Renal cortical epithelial cell (primary cell): ENCODE measurements at places on chromosomes 3 and 15. TPM values are rescaled to one million over a fixed set of nuclear protein-coding genes. Genes with fewer than 3 reads are reported as not detected.

DNA sequence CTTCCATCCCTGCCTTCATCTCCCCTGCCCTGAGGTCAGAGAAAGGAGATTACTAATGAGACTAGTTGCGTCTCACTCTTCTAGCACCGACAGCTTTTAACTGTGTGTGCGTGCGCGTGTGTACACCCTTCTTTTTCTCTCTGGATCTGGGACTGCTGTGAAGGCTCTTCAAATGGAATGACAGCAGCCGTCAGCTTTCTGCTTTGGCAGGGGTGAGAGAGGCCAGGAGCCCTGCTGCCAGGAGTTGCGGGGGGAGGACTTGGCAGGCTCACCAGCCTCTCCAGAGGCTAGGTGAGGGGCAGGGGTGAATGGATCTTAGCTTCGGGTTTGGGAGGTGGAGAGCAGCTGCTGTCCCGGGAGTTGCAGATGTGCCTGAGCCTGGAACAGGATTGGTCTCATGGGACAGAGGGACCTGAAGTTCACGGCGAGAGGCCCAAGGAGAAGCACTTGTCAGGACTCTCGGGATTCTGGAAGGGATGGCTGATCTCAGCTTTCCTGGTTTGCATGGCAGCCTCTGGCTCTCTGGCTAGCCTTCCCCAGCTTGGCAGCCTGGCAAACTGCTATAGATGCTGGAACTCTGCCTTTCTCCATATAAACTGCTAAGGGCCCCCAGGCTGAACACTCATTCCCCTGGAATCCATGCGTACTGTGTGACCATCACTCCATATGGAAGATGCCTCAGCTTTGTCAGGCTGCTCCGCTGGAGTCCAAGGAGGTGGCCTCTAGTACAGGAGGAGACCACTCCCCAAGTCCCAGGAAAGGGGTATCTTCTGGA lies 16.6 kb downstream of the TEX264 start:
- DNase-seq = no peak

- DNase-seq = no peak
These were observed 5.9 kb downstream of the RPUSD3 start for GRCh38 chr3:9837701-9838582.

GRCh38 chr3:62277450-62277849 lies 95.9 kb downstream of the FEZF2 start:
- no peak for DNase-seq

GRCh38 chr3:144390786-144391185 lies 419.2 kb downstream of the DIPK2A start:
- DNase-seq = no peak

- no peak for DNase-seq
These were observed 1.1 kb downstream of the DCUN1D1 start for GRCh38 chr3:182979103-182979673.

GRCh38 chr3:56484122-56484521 lies 15.9 kb upstream of the ERC2 start:
- no peak for DNase-seq

DNA sequence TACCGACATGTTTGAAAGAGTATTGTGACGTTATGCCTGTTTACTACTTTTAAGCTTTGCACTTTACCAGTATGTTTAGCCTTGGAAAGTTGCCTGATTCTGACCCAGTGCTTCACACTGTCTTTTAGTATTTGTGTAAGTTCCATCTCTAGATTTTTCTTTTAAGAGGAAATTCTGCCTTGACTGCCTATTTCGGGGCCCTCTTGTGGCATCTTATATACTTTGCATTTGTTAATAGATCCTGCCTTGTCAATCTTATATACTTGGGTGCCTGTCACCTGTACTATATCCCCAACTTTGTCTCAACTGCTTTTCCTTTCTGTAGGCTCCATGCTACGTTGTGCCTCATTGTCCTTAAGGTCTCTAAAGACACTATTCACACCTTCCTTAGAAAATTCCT lies 244.6 kb downstream of the STXBP5L start:
- peak; percentile 4 for DNase-seq

- DNase-seq = no peak
These were observed 2.6 kb upstream of the AGBL1 start for GRCh38 chr15:86077070-86077469.

GRCh38 chr3:46931631-46932331 lies 44.8 kb downstream of the CCDC12 start:
- DNase-seq = no peak

DNA sequence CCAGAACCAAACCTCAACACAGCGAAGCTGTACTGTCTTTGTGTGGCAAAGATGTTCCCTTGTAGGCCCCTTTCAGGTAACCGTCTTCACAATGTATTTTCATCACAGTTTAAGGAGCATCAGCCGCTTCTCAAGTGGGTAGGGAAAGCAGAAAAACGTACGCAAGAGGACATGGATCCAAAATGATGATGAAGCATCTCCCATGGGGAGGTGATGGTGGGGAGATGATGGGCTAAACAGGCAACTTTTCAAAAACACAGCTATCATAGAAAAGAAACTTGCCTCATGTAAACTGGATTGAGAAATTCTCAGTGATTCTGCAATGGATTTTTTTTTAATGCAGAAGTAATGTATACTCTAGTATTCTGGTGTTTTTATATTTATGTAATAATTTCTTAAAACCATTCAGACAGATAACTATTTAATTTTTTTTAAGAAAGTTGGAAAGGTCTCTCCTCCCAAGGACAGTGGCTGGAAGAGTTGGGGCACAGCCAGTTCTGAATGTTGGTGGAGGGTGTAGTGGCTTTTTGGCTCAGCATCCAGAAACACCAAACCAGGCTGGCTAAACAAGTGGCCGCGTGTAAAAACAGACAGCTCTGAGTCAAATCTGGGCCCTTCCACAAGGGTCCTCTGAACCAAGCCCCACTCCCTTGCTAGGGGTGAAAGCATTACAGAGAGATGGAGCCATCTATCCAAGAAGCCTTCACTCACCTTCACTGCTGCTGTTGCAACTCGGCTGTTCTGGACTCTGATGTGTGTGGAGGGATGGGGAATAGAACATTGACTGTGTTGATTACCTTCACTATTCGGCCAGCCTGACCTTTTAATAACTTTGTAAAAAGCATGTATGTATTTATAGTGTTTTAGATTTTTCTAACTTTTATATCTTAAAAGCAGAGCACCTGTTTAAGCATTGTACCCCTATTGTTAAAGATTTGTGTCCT lies 60.0 kb downstream of the AAGAB start:
- DNase-seq = no peak

- no peak for DNase-seq
These were observed 4.5 kb downstream of the CHST13 start for GRCh38 chr3:126528419-126528799.

DNA sequence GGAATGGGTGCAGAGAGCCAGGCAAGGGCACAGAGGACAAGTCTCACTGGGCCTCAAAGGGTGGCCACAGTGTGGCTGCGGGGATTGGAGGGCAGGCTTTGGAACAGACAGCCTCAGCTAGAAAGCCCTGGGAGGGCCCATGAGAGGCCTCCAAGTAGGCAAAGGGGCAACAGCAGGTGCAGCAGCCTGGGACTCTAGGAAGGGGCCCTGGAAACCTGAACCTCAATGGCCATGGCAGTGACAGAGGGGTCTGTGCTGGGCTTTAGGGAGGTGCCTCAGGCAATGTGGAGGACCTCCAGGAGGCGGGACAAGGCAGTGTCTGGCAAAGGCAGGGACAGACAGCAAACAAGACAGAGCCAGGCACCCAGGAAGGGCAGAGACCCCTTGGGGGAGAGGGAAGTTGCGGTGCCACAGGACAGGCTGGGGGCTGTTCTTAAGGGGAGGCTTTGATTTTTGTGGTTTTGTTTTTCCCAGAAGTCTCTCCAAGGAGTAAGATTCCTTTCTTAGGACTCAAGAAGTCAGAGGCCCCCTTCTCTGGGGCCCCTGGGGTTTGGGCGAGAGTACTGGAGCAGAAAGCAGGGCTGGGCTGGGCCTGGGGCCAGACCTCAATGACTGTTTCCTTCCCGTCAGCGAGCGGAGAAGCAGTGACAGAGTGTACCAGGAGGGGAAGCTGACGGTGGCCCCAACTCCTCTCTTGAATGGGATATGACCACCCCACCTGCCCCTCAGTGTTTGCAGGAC lies 9.7 kb downstream of the STOML1 start:
- peak; percentile 94 for DNase-seq

Gene DOCK3
- 0.35 and 0.69 TPM in 2 replicates for total RNA-seq

Gene SORD
- total RNA-seq = 19.1 and 25.2 TPM in 2 replicates

Gene GOLGA8T
- total RNA-seq = 0.30 TPM in 1 of 2 replicates, not detected in the other
